AG08396 (cell line): ENCODE measurements at places on chromosomes 13 and 19.

DNA sequence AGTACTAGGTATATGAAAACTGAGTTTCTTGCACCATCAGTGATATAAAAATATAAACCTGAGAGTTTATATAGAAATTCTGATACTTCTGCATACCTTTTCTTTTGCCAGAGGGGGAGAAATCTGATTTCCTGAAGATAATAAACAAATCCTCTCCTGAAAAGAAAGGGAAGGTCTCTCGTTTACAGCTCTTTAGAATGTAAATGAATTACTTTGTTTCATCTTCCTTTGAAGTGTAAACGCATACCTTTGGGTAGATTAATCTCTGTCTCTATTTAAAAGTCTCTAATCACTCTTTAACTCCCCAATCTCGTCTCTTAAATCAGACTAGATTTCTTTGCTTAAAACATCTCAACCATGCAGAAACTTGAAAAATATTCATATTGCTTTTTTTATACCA is 1092.9 kb downstream of the SLITRK5 start:
- DNase-seq: no peak

GRCh38 chr13:100356889-100357288 is 231.7 kb downstream of the GGACT start:
- DNase-seq: no peak

GRCh38 chr13:51549050-51549449 is 35.2 kb upstream of the WDFY2 start:
- no peak for DNase-seq

- no peak for DNase-seq
These were observed 83.4 kb downstream of the UBL3 start for GRCh38 chr13:29767006-29767405.

GRCh38 chr19:7986321-7987113 is 18.9 kb downstream of the ELAVL1 start:
- DNase-seq: peak; percentile 67
